ENCODE measurements at places on chromosomes 7 and 10.

GRCh38 chr7:42645906-42646305 lies 266.0 kb downstream of the C7orf25 start:
- DNase-seq: no peak

GRCh38 chr7:157347217-157347904 lies 10.6 kb downstream of the DNAJB6 start:
- no peak for DNase-seq

DNA sequence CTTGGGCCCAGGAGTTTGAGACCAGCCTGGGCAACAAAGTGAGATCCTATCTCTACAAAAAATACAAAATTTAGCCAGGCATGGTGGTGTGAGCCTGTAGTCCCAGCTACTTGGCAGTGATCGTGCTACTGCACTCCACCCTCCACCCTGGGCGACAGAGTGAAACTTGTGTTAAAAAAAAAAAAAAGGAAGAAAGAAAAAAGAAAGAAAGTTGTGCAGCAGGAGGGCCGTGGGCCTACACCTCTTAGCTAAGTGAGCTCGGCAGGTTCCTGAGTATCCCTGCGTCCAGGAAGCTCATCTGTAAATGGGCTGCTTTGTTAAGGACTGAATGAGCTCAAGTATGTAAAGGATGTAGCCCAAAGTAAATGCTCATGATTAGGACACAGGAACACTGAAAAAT lies 155.0 kb downstream of the RNF216 start:
- no peak for DNase-seq

DNA sequence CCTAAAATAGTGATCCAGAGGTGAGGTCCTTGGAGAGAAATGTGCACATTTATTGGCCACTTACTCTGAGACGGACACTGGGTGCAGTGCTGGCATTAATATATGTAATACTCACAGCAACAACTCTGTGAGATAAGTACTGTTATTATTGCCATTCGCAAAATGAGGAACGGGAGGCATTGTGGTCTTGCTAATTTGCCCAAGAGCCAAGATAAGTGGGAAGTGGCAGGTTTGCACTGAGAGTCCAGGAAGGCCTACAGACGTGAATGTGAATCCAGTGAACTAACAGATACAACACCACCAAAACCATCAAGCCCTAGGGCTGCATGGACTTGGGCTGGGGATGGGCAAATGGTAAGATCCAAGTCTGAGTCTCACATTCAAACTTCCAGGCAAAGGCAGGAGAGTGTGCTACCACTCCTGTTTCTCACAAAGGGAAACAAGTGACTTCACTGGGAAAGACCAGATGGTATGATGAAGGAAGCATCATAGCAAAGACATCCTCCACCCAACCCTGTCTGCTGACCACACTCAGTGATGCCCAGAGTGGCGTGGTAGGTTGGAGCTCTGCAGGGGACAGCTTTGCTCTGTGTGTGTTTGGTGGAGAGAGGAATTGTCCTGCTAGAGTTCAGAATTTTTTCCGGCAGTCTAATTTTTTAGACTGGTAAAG lies 19.2 kb downstream of the TMEM273 start:
- no peak for DNase-seq

GRCh38 chr7:21636694-21637093 lies 93.9 kb downstream of the DNAH11 start:
- no peak for DNase-seq

DNA sequence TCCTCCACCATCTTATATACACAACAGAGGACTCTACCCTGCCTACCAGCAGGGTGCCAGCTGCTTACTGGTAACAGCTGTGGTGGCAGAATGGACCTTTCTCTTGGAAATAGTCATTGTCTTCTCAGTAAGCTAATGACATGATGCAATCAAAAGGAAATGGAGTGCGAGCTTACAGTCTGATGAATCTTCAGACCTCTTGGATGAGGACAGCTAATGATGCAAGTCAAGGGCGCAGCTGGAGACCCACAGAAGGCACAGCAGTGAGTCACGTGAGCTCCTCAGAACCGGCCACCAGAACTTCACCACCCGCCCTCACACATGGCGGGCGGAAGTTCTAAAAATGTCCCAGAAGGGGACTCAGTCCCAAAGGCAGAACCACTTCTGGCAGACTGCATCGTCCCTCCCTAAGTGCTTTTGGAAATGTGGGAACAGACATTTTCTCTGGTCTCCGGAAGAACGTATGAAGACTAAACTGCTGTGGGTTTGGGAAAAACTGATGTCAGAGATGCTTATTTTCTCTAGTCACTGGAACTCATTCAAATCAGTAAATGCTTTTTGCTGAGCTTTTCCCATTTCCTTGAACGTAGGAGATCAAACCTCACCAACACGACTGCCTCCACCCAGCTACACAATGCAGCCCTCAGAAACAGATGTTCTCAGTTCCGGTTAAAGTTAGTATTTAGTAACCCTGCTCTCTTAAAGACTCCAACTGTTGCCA lies 96.4 kb downstream of the FAS start:
- no peak for DNase-seq

DNA sequence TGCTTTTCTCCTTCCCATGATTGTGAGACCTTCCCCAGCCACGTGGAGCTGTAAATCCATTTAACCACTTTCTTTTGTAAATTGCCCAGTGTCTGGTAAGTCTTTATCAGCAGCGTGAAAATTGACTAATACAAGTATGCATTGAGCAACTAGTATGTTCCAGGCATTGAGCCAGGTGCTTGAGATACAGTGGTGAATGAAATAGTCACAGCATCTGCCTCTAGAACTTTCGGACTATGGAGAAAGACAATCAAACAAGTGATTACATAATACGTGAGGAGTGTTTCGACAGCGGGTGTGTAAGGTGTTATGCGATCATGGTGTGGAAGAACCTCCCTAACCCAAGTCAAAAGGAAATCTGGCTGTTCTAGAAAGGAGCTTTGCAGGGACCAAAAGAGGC lies 21.6 kb upstream of the NUP205 start:
- DNase-seq: no peak

DNA sequence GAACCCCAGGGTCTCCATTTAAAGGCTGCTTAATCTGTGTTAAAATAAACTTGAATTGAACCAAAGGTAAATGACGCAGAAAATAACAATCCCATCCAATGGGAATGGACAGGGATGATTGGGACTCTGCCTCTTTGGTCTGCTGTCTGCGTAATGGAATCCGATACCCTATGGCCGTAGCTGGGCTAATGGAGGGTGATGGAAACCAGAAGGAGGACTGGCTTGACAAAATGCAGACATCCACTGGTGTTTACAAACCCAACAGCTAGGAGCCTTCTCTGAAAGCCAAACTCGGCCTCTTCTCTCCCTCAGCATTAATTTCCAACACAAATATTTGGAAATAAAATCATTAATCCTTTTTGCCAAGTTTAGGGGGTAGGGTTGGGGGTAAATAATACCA lies 162.2 kb upstream of the CHST15 start:
- no peak for DNase-seq

DNA sequence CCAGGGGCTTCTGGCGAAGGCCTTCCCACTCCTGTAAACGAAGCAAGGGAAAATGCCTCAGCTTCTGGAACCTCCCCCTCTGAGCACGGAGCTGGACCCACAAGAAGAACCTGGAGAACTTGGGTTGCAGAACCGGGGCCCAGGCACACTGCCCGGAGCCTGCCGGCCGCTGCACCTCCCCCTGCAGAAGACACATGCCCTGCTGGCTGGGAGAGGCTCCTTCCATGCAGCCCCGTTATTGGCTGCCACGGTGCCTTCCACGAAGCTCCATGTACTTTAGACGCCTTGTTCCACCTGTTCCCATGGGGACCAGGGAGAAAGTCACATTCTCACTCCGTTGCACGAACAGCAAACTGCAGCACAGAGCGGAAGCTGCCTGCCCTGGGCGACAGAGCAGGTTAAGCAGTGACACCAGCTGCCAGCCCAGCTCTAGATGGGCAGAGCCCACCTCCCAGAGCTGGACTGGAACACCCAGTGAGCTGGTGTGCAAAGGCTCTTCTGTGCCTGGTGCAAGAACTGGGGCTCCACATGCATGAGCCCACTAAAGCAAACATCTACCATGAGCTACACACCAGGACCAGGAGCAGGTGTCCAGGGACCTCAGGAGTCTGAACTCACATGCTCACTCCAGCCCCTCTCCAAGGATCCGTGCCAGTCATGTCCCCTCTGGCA lies 70.1 kb downstream of the TNS3 start:
- DNase-seq: no peak

Data from stimulated activated CD4-positive, alpha-beta T cell treated with anti-CD3 and anti-CD28 coated beads, Interleukin-1b, Interleukin-23, amount 100 ng/mL, for 1 hour (primary cell).